ENCODE measurements at places on chromosomes 11 and 22.

DNA sequence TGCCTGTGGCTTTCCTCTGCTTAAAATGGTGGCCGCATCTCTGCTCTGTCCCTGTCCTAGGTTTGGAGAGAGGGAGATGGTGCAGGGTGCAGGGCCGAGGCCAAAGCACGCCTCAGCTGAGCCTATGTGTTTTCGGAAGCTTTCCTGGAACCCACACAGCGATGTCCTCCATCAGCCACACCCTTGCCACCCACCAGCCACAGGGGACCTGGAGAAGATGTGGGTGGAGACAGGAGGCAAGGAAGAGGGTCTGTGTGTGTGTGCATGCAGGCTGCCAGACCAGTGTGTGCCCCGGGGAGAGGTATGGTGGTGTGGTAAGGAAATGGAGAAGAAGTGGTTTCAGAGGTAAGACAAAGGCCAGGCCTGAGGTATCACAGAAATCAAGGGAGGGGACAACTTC lies 155.7 kb downstream of the TBC1D22A start:
- no peak for DNase-seq

DNA sequence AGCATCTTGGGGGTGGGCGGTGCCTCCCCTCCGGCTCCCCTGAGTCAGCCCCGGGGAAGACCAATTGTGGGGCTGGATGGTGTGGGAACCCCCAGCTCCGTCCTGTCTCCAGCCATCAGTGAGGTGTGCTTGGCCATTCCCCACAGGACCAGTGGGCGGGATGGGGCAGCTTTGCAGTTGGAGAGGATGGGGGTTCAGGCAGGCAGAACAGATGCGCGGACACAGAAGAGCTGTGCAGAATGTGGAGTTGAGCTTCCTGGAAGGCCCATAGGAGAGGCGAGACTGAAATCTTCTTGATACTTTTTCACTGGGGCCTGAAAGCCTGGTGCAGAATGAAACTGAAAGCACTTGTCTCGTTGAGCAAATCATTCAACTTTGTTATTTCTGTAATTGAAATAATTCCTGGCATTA lies 23.8 kb downstream of the PARVB start:
- DNase-seq: no peak

DNA sequence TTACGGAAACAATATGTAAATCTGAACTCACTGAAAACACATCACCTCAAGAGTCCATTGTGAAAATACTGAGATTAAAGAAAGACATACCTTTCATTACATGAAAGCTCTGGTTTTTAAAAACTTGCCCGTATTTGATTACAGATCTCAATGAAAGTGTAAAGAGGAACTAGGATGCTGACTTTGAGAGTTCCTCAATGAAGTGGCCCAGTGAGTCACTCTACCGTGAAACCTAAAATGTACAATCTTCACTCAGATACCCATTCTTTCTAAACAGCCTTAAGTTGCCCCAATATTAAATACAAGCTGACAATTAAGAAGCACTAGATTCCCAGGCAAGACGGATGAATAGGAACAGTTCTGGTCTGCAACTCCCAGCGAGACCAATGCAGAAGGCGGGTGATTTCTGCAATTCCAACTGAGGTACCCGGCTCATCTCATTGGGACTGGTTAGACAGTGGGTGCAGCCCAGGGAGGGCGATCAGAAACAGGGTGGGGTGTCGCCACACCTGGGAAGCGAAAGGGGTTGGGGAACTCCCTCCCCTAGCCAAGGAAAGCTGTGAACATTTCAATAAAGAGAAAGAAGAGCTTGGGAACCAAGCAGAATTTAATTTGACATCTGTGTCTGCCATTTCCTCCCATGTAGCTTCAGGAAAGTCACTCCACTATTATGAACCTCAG lies 33.8 kb upstream of the OR9G4 start:
- no peak for DNase-seq

- no peak for DNase-seq
Observed at GRCh38 chr11:87236368-87236767, 198.6 kb downstream of the TMEM135 start.

GRCh38 chr22:45554040-45554406 lies 51.3 kb downstream of the FBLN1 start:
- DNase-seq: no peak

GRCh38 chr11:62105667-62106191 lies 18.1 kb upstream of the INCENP start:
- no peak for DNase-seq

DNA sequence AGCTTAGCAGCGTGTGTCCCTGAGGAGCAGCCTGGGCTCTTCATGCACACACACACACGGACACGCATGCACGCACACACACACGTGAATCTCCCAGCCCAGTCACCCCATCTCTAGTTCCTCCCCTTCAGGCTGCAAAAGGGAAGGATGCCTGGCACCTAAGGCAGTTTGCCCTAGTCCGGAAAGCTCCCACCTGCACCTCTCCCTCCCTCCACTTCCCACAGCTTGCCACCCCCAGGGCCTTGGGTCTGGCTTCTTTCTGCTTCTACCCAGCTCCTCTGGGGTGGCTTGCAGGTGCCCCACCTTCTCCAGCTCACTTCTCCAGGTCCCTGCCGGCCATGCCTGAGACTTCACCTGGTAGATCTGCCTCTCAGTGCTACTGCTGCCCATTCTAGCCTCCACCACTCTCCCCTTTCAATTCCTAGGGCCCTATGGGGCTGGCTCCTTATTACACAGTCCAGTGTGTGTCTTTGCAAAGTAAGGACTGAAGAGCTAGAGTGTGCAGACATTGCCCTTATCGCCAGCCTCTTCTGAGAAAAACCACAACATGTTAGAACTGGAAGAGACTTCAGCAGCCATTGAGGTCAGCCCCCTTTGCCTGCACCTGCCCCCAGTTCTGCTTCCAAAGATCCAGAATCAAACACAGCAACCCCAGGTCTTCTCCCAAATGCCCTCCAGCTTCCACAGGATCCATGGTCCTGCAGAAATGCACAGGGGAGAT lies 33.5 kb upstream of the CHST1 start:
- DNase-seq: no peak

DNA sequence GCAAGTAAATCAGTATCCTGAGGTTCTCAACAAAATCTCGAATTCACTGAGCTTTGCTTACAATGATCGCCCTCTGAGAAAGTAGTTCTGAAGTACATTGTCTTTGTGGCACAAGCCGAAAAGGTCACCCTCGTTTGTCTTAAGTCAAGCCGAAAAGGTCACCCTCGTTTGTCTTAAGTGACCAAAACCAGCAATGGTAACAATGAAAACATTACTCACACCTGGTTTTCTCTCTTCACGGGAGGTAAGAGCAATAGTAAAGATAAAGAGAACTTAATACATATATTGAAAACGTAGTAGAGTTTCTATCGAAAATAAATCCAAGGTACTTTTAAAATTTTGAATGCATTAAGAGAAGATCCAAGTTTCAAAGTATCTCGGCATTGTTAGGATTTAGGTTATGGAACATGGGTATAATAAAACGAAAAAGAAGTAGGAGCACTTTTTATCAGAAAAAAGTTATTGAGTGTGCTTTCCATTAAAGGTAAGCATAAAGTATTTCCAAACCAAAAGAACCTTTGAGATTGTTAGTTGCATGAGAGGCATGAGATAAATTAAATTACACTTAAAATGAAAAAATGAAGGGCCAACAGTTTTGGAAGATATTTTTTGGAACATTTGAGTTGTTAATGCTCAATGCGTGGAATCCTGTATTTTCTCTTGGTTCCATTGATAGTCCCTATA lies 1.2 kb downstream of the BARX2 start:
- DNase-seq: no peak

- peak; percentile 89 for DNase-seq
Observed at GRCh38 chr11:63916837-63917691, at the start of gene RCOR2. Gene RCOR2 (minus strand): TSS chr11:63917164. CDS start chr11:63916456, 708 bp downstream.

- DNase-seq: no peak
Observed at GRCh38 chr11:16293204-16293681, 63.1 kb downstream of the SOX6 start.

DNA sequence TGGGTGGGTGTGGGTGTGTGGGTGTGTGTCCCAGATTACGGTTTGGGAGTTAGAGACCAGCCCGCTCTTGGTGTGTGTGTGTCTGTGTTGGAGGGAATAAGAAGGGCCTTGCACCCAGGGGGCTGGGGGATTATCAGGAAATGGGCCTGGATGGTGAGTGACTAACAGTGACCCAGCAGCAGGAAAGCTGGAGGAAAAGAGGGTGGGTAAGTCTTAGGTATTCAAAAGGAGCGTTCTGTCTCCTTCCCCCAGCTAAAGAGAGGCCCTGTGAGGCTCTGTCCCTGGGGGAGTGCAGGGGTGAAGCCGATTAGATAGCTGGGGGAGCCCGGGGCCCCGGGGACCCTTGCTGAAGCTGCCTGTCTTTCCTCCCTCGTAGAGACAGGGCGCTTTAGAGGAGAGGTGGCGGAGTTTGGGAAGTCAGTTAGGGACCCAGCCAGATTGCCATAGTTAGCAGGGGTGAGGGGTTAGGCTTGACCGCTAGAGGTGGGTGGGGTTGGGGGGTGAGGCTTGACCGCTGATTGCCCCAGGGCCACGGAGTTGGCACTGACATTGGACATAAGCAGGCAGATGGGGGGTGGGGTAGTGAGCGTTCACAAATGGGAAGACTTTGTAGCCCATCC lies 1.5 kb downstream of the OAF start:
- DNase-seq: no peak

- no peak for DNase-seq
Observed at GRCh38 chr11:60396799-60397198, 540 bp downstream of the MS4A14 start.

- no peak for DNase-seq
Observed at GRCh38 chr22:48631288-48631863, 1196.3 kb downstream of the BRD1 start.

GRCh38 chr11:38721586-38722315 lies 2123.7 kb upstream of the RAG2 start:
- no peak for DNase-seq

GRCh38 chr11:77661670-77662069 lies 24.1 kb upstream of the CLNS1A start:
- DNase-seq: no peak

DNA sequence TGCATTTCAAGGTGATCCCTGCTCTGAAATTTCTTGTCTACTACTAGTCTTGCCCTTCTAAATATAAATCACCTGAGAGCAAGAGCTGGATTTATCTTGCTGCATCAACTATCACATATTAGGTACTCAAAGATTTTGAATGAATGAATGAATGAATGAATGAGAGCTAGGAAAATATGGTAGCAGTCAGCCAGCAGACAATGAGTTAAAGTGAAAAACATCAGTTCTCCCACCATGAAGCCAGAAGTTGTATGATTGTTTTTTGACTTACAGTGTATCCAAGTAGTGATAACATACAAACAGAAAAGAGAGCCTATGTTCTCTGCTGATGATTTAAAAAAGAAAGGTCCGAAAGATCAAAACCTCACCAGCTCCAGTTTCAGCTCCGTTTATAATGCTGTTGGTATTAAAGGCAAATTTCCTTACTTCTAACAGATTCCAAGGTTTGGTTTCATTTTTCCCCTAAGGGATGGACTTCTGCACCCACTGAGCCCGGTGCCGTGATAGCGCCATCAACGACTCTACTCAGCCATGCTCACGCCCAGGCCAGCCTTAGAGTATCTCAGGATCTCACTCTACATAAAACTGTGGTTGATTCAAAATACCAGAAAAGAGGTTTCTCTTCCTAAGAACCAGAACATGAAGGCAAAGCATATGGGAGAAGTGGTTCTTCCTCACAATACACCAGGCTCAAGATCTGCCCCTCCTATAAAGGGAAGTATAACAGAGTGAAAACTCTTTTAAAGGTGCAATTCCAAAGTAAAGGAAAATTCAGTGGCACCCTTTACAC lies 92.0 kb downstream of the SGSM3 start:
- no peak for DNase-seq

DNA sequence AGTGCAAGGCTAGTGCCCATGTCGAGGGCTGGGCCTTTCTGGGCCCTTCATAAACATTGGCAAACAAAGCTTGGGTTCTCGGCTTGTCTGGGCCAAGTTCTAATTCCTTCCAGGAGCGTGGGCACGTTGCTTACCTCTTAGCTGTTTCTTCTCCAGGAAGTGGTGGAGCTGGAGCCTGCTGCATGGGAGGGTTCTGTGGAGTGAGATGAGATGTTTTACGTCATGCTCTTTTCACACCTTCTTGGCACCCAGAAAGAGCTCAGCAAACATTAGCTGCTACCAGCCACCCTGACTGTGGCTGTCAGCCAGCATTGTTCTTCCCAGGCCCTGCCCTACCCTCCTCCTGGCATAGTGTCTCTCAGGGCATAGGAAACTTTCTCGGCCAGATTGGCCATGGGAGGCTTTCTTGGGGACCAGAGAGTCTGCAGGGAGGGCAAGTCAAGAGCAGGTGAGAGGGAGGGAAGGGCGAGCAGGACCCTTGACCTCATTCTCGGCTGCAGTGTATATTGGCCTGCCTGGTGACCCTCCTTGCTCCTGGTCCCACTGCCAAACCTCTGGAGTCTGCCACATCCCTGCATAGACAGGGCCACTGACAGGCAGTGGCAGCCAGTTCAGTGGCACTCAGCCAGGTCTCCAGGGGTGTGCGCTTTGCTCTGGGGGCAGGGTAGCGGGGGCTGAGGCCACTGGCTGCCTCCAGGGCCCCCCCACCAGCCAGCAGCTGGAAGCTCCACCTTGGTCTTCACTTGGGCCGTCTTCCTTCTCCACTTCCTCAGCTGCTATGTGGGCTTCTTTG lies 98.8 kb downstream of the BCR start:
- DNase-seq: peak; percentile 7

GRCh38 chr22:35641494-35642120 lies 6.6 kb upstream of the APOL6 start:
- DNase-seq: no peak

- DNase-seq: no peak
Observed at GRCh38 chr11:114683007-114683406, 4.7 kb downstream of the NXPE2 start.

DNA sequence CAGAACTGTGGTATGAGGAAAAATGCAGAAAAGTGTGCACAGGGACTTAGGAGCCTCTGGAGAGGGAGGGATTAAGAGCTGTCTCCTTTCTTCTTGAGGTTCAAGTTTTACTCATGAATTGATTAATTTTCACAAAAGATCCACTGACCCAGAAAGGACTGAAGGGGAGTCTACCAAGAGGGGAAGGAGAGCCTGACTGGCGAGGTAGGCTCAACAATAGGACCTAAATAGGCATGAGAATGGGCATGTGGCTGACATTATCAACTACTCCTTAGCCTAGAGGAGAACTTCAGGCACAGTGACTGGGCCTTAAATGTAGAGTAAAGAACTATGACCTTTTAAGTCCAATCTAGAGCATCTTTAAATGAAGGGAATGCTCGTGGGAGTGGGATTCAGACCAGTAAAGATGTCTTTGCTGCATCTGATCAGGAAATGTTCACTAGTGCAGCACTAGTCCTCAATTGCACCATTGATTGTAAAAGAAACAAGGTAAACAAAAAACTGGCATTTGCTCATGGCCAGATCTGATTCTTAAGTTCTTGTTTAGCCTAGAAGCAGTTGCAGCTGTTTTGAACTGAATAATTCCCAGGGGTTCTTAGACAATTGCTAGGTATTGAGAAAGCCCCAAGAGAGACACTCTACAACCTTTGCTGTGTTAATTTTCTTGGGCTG lies 135.6 kb downstream of the RAB38 start:
- DNase-seq: no peak
